ENCODE measurements at places on chromosomes 11 and 22. TPM values are rescaled to one million over a fixed set of nuclear protein-coding genes. Genes with fewer than 3 reads are reported as not detected.

GRCh38 chr11:17590463-17590862 is 43.4 kb downstream of the OTOG start:
- DNase-seq: no peak

DNA sequence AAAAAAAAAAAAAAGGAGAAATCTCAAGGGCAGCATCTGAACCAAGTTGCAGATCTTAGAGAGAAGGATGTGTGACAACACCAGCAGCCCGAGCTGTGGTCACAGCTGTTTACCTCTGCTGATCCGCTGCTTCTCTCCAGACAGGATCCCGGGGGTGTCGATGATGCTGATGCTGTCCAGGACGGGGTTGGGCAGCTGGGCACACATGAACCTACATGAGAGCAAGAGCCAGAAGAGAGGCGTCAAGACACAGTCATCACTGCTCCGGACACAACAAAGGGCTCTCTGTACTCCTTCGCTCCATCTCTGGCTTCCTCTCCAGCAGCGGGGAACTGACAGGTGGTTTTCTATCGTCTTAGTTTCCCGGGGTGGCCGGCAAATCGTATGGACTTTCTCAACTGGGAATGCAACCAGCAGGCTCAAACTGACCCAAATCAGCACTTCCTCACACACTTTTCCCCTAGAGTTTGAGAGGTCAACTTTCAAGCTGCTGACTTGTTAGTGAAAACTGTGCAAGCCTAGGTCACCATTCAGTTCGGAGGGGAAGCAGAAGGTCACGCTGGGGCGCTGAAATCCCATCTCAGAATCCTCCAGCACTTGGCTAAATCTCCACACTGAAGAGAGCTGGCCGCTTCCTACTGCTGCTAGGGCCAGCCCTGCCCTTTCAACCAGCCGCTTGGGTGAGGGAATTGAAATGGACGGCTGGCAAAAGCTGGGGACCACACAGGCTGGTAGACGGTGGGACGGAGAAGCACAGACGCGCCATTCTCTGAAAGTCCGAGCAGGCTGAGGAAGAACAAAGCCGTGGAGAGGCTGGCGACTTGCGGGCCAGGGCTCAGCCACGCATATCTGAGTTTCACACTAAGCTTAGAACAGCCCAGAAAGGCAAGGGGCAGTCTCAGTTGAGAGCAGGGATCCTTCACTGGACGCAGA is 3.8 kb downstream of the EHD1 start:
- no peak for DNase-seq

DNA sequence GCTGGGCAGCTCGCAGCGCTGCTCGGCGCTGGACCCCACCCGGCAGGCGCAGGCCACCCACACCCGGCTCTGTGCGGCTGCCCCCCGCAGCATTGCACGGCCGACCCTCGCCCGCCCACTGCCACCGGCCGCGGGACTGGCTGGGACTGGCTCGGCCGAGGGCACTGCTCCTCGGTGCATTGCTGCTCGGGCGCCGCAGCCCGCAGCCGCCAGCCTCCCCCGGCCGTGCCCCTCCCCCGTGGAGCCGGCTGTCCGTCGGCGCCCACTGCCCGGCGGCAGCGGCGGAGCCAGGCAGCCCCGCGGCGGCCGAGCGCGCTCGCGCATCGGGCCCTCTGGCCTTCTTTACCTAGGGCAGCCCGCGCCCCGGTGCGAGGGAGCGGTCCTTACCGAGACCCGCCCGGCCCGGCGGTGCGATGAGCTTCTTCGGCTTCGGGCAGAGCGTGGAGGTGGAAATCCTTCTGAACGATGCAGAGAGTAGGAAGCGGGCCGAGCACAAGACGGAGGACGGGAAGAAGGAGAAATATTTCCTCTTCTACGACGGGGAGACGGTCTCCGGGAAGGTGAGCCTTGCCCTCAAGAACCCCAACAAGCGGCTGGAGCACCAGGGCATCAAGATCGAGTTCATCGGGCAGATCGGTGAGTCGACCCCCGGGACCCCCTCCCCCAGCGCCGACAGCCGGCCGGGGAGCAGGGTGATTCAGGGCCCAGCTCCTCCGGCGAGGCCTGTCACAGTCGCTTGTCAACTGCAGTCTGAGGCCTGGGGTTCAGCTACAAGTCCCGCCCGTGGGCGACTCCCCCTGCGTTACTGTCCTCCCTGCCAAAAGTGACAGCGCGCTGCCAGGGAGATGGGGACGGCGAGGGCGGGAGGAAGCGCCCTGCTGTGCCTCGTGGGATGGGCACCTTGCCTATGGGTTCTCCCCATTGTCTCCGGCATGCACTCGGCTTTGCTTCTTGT is 516 bp downstream of the VPS26B start:
- peak; percentile 70 for DNase-seq

Gene OR6T1
- not detected for total RNA-seq

Gene TTC36
- 0.74 TPM for total RNA-seq

GRCh38 chr22:39405346-39406085 is 5.9 kb downstream of the TAB1 start:
- peak; percentile 31 for DNase-seq

DNA sequence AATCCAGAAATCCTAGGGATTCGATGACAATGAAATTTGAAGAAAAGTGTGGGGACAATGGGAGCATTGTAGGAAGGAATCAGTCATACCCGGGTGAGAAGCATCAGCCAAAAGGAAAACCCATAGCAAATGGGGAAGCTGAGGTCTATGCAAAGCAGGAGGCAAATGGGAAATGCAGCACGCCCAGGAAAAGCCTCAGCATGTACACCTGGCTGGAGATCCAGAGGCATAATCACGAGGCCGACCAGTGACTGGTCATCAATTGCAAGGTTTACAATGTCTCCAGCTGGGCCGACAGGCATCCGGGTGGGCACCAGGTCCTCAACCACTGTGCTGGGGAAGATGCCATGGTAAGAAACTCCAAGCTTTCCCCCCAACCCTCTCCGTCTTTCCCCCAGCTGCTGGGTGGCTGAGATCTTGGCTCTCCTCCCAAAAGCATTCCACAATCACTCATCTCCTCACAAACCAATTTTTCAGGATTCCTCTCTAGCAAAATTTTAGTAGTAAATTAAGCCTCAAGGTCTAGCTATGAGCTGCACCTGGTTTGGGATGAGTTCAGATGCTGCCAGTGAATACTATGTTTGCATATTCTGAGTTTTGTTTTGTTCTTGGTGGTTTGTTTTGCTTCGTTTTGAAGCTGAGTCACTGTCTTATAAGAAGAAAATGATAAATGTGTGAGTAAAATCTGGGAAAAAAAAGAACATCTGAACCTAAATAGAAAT is 98.0 kb upstream of the OR5AK2 start:
- no peak for DNase-seq

- DNase-seq: no peak
Measured at GRCh38 chr11:90635886-90636285, 413.0 kb upstream of the CHORDC1 start.

Gene RASD2
- total RNA-seq: 0.28 TPM

Gene CD248
- 3.9 TPM for total RNA-seq

DNA sequence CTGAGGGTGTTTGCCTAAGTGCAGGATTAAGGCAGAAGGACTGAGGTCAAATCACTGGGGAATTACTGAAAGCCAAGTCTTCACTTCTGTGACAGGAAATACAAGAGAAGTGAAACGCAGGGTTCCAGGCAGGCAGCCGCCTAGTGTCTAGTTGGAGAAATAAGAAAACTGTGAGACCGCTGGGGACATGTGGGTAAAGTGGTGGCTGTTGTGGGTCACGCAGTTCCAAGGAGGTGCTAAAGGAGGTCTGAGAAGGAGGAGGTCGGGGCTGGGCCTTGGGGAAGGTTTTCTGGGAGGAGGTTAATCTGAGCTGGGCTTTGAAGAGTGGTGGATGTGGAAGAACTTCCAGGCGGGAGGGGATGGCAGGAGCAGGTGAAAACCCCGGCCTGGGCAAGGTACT is 11.2 kb downstream of the MCM5 start:
- no peak for DNase-seq

GRCh38 chr11:11584530-11584810 is 37.3 kb downstream of the GALNT18 start:
- no peak for DNase-seq

DNA sequence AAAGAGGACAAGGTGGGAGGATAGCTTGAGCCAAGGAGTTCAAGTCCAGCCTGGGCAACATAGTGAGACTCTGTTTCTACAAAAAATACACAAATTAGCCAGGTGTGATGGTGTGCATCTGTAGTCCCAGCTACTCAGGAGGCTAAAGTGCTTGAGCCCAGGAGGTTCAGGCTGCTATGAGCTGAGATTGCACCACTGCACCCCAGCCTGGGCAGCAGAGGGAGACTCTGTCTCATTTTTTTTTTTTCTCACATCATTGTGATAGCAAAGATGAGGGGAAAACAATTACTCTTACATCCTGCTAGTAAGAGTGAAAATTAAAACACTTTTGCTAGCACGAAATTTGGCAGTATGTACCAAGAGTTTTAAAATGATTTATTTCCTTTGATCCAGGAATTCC is 463.7 kb downstream of the TMEM135 start:
- no peak for DNase-seq

GRCh38 chr11:4203603-4204360 is 109.2 kb downstream of the RRM1 start:
- no peak for DNase-seq

GRCh38 chr22:19065929-19066328 is 56.3 kb downstream of the DGCR2 start:
- no peak for DNase-seq

DNA sequence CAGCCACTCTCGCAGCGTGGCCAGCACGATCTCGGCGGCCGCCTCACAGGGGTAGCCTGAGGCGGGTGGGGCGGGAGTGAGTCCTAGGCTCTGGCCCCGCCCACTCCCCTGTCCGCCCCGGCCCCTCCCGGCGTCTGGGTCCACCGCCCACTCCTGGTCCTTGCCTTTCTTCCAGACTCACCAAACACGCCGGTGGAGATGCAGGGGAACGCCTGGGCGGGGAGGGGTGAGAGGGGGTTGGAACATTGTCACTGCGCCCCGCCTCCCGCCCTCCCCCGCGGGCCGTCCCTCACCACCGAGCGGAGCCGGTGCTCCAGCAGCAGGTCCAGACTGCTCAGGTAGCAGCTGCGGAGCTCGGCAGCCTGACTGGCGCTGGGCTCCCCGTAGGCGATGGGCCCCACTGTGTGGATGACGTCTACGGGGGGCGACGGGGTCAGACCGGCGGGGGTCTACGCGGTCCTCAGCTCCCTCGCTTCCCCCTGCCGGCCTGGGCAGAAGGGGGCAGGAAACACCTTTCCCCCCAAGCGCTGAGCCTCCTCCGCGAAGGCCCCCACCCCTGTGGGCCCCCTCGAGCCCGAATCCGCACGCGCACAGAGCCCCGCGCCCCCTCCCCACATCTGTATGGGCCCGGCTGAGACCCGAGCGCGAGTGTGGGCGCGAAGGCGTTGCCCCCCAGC is 13.2 kb downstream of the OTUB1 start:
- DNase-seq: peak; percentile 56

DNA sequence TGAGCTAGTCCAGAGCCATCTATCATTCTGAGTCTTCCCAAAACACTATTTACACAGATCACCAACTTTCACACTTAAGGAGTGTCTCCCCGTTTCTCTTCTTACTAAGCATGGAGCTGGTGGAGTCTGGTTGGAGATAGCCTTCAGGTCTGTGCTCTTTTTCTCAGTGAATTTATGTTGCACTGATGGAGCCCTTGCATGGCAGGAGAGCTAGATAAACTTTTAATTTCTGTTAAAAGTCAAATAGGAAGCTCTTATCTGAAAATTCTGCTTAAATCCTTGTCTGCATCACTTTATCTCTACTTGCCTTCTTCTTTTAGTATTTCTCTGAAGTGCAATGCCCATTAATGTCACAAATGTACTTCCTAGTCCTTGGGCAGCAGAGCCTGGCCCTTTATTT is 63.4 kb downstream of the ST3GAL4 start:
- DNase-seq: no peak

DNA sequence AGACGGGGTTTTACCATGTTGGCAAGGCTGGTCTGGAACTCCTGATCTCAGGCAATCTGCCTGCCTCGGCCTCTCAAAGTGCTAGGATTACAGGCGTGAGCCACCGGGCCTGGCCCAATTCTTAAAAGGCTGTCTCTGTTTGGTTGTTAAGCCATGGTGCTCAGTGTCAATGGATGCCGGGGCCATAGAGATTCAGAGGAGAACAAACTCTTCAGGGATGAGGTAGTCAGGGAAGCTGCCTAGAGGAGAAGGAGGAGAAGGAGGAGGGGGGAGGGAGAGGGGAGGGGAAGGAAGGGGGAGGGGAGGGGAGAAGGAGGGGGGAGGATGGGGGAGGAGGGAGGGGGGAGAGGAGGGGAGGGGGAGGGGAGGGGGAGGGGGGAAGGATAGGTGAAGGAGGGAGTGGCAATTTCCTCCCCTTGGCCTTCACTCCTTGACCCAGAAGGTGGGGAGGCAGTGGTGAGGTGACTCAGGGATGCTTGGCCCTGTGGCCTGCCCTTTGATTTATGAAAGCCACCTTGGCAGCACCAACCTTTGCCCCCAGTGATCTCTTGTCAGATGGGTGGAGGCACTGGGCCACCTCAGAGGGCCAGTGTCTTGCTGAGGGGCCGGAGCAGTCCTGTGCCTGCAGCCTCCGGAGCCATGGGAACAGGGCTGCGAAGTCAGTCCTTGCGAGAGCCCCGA is at the start of gene C11orf86:
TSS of gene C11orf86 (plus strand) at position 581 of the 681 bp plus-strand sequence. CDS start at position 640, 59 bp downstream.
- DNase-seq: no peak

DNA sequence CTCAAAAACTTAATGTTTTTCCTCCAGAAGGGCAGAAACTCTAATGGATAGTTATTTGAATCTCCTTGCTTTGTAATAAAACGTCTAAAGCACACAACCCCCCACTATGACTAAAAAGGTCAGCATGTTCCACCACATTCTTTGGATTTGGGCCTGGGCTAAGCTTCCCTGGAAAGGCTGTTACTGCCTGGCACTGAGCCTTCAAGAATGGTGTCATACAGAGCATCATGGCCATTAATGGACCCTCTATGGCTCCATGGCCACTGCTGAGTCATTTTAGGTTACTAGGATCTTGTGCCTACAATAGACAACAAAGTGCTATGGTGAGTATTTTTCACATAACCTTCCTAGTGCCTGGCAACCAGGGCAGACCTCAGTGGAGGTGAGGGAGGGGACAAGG is 242.6 kb upstream of the FAT3 start:
- DNase-seq: no peak

Gene GGTLC2
- not detected for total RNA-seq

DNA sequence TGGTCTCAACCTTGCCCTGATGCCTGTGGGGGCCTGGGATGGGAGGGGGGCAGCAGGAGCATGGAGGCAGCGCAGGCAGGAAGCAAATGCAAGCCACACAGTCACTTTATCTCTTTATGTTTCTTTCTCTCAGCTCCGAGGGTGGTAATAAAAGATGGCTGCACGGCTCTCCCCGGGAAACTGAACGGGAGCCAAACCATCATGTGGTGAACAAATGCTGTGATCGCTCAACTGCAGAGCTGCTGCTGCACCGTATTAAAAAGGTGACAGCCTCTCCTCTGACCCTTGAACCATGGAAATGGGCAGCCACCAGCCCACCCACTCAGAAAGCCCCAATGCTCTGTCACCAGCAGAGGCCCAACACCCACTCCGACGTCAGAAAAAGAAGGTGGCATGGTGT is 110.0 kb downstream of the TIMP3 start:
- no peak for DNase-seq

Data from activated T-cell treated with anti-CD3 and anti-CD28 coated beads, Interleukin-2, amount 50 U/mL, for 72 hours (primary cell).